ENCODE measurements at places on chromosomes 2 and 18.

GRCh38 chr2:30475542-30475941, 28.5 kb downstream of the LCLAT1 start:
- DNase-seq, result no peak

- no peak for DNase-seq
These were observed 71.9 kb downstream of the CHRNA1 start for GRCh38 chr2:174692256-174692919.

DNA sequence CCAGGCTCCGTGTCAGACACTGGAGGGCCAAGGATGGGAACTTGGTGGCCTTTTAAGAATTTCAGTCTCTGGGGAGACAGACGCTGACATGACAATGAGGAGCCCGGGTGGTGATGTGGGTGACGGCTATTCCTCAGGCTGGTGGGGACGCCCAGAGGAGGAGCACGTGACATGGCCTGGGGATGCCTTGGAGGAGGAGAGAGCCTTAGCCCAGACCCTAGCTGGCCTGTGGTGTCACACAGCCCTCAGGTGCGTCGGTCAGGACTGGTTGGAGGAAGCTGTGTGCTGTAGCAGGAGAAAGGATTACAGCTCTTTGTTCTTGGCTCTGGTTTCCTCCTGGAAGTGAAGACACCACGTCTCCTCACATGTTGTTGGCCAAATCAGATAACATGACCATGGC, 40.0 kb upstream of the SCLY start:
- DNase-seq, result no peak

GRCh38 chr18:47150824-47151366, 595 bp upstream of the HDHD2 start:
- no peak for DNase-seq

GRCh38 chr2:231590614-231591013, 2.0 kb upstream of the TEX44 start:
- DNase-seq, result no peak

DNA sequence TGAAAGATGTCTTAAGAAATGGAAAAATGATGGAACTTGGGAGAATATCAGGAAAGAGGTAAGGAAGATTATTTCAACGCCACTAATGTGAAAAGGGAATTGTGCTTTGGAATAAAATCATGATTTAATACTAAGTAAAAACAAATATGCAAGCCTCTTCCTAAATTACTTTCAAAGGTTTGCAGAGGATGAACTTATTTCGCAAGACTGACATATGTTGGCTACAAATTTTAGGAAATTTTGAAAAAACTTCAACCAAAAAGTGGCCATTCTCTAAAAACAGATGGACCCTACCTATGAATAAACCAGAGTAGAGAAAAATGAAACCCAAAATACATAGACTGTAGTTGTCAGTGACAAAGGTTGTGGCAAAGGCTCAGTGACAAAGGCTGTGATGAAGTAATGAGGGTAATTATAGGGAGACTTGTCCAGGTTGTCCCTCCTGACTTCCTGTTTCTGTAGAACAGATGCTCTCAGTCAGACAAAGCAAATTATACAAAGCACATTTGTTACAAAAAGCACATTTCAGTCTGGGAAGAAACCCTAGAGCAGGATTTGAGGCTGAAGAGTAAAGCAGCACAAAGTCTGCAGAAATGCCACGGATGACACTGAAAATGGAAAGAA, 39.5 kb downstream of the SFT2D3 start:
- DNase-seq, result no peak

DNA sequence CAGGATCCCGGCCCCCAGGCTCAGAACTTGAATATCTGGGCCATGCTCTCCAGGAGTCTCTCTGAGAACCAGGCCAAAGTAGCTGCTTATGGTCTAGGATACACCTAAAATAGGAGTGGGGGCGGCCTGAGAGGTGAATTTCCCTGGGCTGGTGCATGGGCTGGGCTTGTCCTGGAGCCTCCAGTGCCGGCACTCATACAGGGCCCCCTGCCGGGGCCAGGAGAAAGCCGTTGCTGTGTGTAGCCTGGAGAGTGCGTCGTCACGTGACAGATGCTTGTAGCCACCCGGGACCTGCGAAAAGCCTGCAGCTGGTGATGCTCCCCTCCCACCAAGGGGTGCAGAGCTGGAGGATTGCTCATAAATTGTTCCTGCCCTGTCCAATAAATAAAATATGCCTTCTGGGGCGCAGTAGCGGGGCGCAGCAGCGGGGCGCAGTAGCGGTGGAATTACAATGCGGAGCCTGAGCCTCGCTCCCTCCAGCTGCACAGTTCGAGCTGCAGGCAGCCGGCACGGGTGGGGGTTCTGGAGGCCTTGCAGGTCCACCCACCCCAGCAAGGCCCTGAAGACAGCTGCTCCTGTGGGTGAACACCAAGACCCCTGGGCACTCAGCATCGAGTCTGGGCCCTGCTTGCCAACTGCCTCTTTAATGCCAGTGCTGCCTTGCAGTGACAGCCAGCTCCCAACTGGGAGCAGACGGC, 289.9 kb downstream of the NDUFA10 start:
- DNase-seq, result no peak

DNA sequence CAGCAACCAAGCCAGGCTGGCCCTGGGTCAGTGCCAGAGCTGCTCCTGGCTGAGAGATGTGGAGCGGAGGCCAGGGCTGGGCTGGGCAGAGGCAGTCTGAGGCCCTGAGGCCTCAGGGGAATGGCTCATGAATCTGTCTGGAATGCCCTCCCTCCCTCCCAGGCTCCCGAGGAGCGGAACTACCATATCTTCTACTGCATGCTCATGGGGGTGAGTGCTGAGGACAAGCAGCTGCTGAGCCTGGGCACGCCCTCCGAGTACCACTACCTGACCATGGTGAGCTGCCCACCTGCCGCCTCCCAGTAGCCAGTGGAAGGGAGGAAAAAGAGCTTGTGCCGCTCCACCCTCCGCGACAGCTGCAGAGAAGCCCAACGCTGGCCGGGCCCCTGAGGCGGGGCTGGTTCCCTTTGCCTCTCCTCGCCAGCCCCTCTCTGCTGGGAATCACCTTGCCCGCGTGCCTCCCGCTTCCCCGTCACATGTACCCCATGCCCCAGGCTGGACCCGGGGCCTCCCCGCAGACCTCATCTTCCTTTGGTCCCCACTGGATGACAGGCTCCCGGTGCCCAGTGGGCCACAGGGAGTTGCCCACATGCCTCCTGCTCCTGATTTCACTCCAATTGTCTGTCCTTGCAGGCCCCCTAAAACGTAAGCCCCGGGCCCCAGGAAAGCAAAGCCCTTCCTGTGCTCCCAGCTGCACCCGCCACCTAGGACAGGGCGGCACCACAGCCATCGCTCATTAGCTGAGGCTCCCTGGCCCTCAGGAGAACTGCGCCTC, 41.1 kb downstream of the MYO7B start:
- no peak for DNase-seq

DNA sequence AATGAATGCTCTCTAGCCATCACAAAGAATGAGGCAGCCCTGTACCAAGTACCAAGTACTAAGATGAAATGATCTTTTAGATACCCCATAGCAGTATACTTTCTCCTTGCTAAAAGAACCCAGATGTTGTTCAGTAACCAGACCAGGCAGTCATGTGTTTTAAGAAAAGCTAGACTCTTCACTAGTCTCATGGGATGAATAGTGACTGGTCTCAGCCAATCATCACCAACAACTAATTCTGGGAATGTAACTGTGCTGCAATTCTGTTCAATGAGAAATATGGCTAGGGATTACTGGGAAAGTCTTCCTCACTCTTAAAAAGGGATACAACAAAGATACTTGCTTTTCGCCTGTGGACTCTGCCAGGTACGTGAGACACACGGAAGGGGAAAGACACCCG, 29.5 kb downstream of the MBOAT2 start:
- no peak for DNase-seq

GRCh38 chr2:71610671-71611070, 157.3 kb downstream of the DYSF start:
- no peak for DNase-seq

DNA sequence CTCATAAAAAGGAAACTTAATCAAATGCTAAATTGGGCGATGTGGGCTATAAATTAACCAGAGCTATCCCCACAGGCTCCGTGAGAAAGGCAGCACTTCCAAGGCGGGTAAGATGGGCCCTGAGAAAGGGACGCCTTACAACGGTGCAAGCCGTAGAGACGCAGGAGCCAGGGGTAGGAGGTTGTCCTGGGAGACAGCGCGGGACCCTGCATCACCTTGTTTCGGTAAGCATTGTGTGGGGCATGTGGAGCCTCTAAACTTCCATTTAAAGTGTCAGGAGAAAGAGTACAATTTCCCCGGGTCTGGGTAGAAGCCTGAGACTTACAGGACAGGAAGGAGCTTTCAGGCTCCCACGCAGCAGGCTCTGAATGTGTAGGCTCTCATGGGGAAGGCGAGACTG, 1.2 kb upstream of the PER2 start:
- DNase-seq, result no peak

DNA sequence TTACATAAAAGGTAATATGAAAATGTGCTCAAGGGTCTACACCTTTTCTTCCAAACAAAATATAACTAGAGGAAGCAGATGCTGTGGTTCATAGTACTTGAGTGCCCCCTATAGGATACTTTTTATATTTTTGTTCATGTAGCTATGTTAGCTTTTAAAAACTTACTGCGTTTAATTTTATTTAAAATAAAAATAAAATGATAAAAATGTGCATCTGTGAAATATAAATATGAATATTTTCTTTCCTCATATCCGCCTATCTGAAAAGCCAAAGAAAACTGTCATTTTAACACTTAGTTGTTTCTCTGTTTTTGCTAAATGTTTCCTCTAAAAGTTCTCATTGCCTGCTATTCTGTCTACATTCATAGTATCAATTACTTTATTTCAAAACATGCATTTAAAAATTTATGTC, 9.6 kb upstream of the LRP1B start:
- peak; percentile 17 for DNase-seq

GRCh38 chr2:208620487-208620978, 213.9 kb downstream of the PTH2R start:
- no peak for DNase-seq

GRCh38 chr2:20150110-20150706, 74.7 kb downstream of the SDC1 start:
- no peak for DNase-seq

DNA sequence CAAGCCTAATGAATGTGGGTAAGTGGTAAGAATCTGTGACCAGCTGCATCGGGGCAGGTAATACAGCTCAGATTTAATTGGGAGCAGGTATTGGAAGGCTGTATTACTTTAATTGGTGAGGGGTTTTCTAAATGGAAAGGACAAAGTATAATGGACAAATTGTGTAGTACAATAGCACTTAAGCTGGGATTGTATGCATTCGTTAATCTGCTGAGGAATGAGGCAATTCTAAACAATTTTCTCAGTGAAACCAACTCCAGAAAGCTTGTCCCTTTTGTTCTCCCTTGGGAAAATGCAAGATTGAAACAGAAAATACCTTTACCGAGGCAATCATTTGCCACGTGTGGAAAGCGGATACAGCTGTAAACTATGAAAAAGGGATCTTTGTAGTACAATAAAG, 801.6 kb upstream of the POU3F3 start:
- DNase-seq, result no peak

DNA sequence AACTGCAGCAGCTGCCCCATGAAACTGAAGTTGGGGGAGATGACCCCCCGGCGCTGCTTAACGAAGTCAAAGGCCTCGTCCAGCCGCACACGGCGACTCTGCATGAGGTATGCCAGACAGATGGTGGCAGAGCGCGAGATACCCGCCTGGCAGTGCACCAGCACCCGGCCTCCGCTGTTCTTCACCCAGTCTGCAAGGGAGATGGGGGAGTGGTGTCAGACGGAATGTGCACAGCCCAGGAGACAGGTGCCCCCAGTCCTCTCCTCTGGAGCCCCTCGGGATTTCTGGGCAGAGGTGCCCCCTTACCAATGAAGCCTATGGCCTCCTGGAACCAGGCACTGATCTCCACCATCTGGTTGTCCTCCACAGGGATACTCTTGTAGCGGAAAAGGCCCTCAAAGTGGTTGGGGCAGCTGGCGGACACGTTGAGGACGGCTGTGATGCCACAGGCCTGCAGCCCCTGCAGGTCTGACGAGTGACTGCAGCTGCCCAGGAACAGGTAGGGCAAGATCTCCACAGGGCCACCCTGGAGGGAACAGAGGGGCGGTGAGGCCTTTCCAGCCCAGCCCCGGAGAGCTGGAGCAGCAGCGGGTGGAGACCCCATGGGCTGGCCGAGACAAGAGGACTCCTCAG, 1.3 kb downstream of the DUSP2 start:
- no peak for DNase-seq

DNA sequence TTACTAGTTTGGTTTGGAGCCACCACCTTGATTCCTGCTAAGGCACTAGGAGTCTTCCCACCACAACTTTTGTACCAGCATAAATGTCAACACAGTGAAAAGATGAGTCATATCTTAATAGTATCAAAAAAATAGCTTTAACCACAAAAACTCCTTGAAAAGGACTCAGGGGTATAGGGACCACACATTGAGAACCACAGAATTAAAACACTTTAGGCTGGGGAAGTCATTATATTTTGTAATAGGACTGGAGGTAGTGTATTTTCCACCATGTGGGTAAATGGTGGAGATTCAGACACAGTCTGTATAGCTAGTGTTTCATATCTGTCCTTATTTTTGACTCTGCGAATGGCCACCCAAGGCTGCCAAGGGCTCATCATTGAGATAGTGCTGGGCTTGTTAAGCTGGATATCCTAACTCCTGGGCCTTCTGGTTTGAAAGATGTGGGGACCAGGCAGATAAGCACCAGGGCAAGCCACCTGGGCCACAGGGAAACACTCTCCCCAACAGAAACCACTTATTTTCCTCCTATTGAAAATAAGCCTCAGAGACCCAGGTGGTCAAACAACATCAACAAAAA, 19.1 kb upstream of the FHL2 start:
- DNase-seq, result no peak

DNA sequence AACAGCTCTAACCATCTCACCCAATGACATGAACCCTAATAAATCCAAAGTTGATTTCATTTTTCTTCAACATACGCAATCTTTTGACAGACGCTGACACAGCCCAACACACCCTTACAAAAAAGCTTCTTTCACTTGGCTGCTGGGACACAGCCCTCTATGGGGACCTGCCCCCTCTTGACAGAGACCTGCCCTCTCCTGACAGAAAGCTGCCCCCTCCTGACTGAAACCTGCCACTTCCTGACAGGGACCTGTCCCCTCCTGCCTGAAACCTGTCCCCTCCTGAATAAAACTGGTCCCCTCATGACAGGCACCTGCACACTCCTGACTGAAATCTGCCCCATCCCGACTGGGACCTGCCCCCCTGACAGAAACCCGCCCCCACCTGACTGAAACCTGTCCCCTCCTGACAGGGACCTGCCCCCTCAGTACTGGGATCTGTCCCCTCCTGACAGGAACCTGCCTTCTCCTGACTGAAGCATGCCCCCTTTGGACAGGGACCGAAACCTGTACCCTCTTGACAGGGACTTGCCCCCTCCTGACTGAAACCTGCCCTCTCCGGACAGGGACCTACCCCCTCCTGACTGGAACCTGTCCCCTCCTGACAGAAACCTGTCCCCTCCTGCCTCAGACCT, 87.9 kb downstream of the PXDN start:
- DNase-seq, result no peak

DNA sequence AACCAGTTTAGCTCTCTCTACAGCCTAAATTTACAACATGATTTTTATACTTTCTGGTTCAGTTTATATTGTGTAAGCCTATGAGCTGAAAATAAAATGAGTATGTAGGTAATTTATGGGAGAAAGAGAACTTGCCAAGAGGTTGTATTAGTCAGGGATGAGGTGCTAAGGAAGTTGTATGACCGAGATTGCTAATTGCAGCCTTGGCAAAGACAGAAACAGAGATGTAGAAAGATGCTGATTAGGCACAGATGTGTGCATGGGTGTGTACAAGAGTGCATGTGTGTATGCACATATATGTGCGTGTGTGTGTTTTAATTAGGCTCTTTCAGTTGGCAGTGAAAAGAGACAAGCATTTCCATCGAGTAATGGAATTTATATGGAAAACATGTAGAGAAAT, 213.9 kb downstream of the FBXO15 start:
- DNase-seq, result no peak

GRCh38 chr18:27824841-27825681, 351.9 kb downstream of the CDH2 start:
- DNase-seq, result no peak

All from bone marrow (tissue), 2 donors.